Stimulated activated CD4-positive, alpha-beta T cell treated with anti-CD3 and anti-CD28 coated beads, Interleukin-2, amount 100 ng/mL, for 4 hours (primary cell): ENCODE measurements at places on chromosomes 1 and 21.

DNA sequence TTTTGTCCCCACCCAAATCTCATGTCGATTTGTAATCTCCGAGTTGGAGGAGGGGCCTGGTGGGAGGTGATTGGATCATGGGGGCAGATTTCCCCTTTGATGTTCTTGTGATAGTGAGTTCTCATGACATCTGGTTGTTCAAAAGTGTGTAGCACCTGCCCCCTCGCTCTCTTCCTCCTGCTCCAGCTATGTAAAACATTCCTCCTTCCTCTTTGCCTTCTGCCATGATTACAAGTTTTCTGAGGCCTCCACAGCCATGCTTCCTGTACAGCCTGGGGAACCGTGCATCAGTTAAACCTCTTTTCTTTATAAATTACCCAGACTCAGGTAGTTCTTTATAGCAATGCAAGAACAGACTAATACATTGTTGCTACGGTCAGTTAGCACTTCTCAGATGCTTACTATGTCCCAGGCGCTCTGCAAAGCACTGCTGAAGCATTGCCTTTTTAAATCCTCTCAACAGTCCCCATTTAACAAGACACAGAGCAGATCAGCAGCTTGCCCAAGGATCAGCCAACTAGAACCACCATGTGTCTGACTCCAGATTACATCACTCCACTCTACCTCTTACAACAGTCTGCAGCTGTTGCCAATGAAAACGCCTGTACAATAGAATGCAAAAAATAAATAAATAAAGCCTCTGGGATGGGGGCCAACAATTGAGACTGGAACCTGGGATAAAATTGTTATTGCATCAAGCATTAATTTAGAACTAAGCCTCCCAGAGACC lies 52.4 kb upstream of the USP1 start:
- no peak for DNase-seq

- DNase-seq = no peak
Measured at GRCh38 chr1:112735752-112736151, 20.6 kb upstream of the PPM1J start.

- no peak for DNase-seq
Measured at GRCh38 chr1:110245876-110246620, 35.9 kb downstream of the KCNC4 start.

- no peak for DNase-seq
Measured at GRCh38 chr1:33624991-33625870, 152.8 kb downstream of the ZSCAN20 start.

- DNase-seq = no peak
Measured at GRCh38 chr21:27589781-27590180, 622.9 kb upstream of the ADAMTS5 start.

DNA sequence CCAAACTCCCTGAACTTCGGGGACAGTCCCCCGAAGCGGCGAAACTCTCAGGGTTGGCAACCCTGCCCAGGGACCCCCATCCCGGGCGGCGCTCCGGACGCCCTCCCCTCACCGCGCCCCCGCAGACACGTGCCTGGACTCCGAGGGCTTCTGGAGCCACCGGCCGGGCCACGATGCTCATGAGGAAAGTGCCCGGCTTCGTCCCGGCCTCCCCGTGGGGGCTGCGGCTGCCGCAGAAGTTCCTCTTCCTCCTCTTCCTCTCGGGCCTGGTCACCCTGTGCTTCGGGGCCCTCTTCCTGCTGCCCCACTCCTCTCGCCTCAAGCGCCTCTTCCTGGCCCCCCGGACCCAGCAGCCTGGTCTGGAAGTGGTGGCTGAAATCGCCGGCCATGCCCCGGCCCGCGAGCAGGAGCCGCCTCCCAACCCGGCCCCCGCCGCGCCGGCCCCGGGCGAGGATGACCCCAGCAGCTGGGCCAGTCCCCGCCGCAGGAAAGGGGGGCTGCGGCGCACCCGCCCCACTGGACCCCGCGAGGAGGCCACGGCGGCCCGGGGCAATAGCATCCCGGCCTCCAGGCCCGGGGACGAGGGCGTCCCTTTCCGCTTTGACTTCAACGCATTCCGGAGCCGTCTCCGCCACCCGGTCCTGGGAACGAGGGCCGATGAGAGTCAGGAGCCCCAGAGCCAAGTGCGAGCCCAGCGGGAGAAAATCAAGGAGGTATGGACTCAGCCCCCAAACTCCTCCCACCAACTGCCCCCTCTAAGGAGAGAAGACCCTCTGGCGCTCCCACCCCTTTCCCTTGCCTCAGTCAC lies 1.2 kb downstream of the MAN1C1 start:
- DNase-seq = no peak

GRCh38 chr1:60888126-60888525 lies 194.2 kb upstream of the NFIA start:
- no peak for DNase-seq

DNA sequence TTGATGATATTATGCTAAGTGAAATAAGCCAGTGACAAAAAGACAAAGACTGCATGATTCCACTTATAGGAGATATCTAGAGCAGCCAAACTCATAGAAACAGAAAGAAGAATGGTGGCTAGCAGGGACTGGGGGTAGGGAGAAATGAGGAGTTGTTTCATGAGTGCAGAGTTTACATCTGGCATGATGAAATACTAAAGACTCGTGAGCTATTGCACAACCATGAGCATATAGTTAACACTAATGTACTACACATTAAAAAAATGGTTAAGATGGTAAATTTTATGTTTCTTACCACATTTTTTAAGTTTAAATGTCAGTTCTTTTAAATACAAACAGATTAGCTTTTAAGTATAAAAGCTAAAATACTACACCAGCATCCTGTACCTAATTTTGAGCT lies 57.8 kb downstream of the ESRRG start:
- DNase-seq = no peak

GRCh38 chr1:114323959-114324661 lies 170.4 kb upstream of the SYT6 start:
- DNase-seq = no peak

DNA sequence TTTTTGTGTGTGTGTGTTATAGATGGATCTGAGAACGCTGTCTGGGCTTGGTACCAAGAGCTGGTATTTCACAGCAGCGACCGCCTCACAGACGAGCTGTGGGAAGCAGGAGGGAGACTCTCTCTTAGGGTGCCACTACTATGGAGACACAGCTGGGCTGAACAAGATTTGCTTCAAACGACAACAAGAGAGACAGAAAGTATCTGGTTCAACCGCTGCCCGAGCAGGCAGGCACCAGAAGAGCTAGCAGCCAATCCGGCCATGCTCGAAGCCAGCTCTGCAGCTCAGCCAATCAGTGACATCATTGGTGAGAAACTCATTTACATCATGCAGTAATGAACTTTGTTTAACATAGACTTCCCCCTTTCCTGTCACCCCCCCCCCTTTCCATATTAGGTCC lies 341.3 kb downstream of the USP25 start:
- no peak for DNase-seq

GRCh38 chr21:15397258-15397657 lies 332.5 kb upstream of the NRIP1 start:
- no peak for DNase-seq

DNA sequence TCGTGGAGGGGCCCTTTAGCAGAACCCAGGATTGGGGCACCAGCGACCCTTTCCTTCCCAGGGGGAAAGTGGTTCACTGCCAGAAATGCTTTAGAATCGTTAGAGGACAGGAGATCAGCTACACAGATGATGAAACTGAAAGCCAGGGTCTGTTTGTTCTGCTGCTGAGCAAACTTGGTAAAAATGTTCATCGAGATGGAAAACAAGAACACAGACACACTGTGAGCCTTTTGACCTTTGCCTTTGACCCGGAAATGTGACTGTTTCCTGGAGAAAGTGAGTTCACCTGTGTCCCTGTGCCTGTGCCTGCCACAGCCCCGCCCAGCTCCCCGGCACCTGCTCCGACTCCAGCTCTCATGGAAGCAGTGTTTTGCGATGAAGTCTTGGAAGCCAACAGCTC lies 234.3 kb downstream of the CAMTA1 start:
- no peak for DNase-seq

DNA sequence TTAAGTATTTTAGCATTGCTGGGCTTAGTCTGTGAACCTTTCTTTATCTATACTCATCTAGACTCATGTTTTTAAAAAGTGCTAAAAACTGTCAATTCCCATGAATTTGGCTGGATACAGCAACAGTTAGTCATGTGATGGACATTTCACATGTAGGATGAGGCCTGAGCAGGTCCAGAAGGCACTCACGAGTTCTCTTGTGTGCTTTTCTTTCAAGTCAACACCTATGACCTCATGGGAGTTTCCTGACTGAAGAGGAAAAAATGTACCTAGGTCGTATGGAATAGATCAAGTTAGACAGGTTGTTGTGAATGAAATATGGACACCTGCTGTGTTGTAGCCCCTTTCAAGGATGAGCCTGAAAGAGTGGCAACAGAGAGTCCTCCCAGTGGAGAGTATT lies 394.2 kb downstream of the DUSP10 start:
- DNase-seq = no peak

- DNase-seq = no peak
Measured at GRCh38 chr1:208187499-208188041, 56.6 kb downstream of the PLXNA2 start.

DNA sequence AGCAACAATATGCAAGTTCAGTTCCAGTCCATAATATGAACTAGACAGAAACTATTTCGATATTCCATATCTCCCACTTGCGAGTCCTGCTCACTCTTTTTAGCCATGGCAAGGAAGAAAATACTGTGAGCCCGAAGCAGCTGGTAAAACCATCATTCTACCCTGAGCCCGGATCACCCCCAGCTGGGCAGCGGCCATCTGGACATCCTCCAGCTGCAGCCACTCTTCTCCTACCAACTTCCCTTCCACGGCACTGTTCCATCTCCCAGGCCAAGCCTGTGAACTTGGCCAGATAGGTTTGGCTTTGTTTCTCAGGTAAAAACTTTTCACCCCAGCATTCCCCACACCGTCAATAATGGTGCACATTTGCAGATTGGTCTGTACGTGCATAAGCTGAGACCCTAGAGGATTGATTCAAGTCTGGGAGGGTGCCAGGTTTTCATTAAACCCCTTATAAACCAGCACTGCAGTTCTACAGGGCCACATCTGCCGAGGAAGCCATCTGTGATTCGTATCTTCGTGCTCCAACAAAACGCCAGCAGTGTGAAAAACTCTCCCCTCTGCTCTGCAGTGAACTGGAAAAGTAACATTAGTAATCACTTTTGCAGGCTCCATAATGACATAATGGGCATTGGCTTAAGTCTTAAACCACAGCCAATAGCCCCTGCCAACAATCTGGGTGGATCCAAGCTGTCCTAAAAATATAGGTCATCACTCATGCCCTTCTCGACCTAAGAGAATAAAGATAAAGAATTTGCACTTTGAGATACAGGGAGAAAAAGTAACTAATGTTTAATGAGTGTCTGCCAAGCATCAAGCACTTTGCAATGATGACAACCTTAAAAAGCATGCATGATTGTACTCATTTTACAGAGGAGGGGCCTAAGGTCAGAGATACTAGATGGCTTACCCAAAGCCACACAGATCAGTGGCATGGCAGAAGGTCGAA lies 205.1 kb downstream of the PLPP3 start:
- no peak for DNase-seq

DNA sequence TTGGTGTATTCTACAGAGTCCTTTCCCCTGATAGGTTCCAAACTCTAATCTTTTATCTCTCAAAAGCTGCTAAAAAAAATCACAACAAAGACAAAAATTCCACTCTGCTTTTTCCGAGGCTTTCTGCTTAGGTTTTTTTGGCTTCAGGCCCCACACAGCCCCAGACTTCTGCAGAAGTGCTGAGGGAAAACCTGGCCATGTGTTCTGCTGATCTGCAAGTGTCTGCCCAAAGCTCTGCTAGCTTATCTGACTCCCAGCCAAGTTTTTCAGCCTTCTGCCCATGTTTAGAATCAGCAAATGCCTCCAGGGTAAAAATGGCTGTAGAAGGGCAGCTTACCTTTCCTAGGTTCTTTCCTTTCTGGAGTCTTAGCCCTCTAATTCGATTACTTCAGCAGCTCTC lies 28.4 kb downstream of the DISP3 start:
- DNase-seq = no peak

GRCh38 chr1:59880735-59881134 lies 45.8 kb downstream of the CYP2J2 start:
- no peak for DNase-seq

- no peak for DNase-seq
Measured at GRCh38 chr21:29182691-29183092, 52.2 kb downstream of the MAP3K7CL start.

DNA sequence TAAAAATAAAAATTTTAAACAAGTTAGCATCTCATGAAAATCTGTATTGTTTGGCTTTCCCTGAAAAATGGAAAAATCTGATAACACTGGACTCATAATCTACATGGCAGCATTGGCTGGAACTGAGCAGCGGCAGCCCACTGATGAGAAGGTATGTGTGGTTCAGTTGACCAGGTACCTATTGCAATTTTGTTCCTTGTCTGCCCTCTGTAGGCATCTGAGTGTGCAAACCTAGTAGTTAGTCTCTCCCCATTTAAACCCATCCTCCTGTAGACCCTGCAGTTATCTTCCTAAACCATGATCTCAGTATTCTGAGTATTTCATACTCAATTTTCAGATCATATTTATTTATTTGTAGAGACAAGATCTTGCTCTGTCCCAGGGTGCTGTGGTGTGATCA lies 59.4 kb upstream of the SERBP1 start:
- DNase-seq = no peak

- peak; percentile 16 for DNase-seq
Measured at GRCh38 chr1:94237291-94238226, at the start of gene ARHGAP29. ARHGAP29 (minus strand) TSS chr1:94237584; CDS start chr1:94231611, 5,973 bp downstream.

- no peak for DNase-seq
Measured at GRCh38 chr1:169138866-169139670, 32.6 kb downstream of the ATP1B1 start.

GRCh38 chr1:66384258-66384921 lies 149.6 kb upstream of the SGIP1 start:
- no peak for DNase-seq

DNA sequence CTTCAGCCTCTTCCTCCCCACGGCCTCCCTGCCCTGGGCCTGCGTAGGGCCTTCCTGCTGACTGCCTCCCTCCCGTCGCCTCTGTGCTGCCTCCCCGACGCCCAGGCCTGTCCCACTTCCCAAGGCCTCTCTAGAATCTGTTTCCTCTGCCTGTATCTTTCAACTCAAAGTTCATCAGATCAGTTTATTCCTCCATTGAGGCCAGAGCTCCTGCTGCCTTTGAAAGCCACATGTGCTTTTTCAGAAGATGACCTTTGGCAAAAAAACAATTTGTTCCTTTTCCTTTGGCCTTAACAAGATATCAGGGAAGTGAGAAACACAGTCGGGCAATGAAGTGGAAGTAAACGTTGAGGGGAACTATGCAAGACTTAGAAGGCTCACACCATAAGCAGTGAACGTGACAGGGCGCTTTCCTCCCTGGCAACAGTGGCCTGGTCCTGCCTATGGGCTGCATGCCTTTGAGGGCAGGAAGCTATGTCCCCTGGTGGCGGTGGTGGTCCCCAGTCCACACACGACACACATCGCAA lies 85.9 kb downstream of the PSMG1 start:
- DNase-seq = no peak

GRCh38 chr1:56453016-56453415 lies 126.3 kb downstream of the PLPP3 start:
- no peak for DNase-seq
